HuH-7 (cell line): ENCODE measurements at places on chromosomes 11 and 22.
A peak's percentile ranks its signal among the peaks of the same experiment; 100 is the strongest.

DNA sequence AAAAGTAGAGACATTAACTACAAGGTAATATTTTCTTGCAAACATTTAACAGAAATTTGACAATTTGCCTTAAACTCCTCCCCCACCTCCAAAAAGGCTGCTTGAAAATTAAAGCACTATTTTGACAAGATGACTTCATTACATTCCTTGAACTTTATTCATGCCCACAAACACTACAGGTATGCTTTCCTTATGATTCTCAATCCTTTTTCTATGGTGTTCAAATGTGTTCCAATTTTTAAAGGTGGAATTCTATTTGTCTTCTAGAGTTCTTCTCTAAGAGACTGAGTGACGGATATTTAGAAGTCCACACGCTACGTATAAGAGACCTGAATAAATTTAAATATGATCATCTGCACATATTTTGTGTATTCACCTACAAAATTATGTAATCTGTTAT is 69.4 kb downstream of the MRTFA start:
- DNase-seq, result no peak

DNA sequence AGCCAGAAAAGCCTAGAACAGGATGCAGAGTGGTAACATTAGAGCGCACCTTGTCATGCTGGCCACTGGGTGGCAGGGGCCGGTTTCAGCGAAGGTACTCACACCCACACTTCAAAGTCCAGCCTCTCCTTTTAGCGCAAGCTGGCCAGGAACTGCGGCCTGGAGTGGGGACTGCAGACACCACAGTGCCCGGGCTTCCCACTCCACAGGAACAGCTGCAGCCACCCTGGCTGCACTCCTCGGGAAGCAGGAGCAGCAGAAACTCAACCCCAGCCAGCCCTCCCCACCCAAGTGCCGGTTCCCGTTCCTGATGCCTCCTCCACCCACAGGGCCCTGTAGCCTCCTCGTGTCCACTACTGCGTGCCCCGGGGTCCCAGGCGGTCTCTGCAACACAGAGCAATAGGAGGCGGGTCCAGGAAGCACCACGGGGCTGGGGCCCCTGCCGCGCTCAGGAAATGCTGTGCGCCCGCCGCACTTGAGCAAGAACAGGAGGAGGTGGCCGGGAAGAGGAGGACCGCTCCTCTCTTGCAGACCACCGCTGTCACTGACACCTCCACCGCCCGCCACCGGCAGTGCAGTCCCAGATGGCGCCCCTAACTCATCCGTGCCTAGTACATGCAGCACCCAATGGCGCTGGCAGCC is 2.2 kb downstream of the RFPL2 start:
- DNase-seq, result peak; percentile 88

DNA sequence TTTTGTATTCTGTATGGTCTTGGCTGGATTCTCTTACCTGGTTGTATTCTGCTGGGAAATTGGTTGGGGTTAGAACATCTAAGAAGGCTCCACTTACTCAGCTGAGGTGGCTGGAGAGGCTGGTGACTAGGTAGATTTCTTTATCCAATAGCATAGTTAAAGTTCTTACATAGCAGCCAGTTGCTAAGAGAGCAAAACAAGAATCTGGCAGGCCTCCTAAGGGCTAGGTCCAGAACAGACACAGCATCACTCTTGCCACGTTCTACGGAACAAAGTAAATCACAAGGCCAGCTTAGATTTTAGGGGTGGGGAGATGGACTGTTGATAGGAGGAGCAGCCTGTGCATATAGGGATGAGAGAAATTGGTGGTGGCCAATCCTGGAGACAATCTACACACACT is 141.3 kb upstream of the CCDC90B start:
- no peak for DNase-seq

- DNase-seq, result no peak
These were observed 31.4 kb downstream of the LRFN4 start for GRCh38 chr11:66888282-66888681.

DNA sequence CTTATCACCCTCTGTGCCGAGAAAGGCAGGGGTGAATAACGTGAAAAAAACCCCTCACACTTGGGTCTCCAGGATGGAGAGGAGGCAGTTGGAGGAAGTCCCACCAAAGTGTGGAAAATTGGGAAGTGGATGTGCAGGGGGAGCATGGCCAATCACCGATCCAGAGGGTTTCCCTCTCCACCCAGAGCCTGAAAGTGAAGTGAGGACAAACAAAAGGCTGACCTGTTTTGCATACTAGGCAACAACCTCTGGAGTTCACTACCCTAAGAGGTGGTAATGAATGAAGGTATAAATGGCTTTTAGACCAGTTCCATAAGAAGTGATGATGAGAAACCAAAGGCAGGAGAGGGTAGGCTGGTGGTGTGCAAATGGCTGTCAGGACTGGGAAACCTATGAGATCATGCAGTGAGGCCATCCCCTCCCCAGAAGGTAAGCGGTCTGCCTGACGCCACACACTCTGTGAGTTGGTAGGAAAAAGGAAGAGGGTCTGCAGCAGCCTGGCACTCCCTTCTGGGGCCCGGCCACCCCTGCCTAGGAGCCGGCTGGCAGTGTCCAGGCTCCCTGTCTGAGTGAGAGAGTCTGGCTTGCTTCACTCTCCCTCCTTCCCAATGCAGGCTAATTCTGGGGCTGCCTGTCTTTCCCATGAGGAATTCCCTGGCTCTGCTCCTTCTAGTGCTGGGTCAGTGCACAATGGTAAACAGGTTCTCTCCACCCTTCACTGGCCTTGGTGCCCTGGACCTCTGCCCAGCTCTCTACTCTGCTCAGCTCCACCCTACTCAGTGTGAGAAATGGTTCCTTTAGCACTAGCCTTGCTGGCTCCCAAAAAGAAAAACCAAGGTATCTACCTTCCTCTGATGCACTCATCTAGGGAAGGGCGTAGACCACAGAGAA is 15.6 kb downstream of the TBC1D10A start:
- DNase-seq, result no peak

GRCh38 chr11:134151083-134151747 is 72.6 kb downstream of the NCAPD3 start:
- no peak for DNase-seq

DNA sequence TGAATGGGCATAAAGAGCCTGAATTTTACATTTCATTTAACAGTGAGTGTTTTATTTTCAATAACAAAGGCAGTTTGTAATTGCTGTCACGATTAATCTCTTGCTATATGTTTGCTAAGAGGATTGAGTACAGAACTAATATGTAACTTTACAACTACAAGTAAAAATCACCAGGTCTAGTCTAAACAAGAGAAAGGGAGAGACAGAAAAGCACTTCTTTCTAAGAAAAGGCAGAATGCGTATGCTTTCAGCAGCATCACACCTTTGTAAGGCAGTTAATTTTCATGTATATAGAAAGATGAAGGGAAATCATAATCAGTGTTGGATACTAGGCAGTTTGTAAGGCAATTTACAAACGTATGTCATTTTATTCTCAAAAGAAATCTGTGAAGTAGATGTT is 169.8 kb downstream of the NELL1 start:
- DNase-seq, result no peak

- no peak for DNase-seq
These were observed 27.8 kb upstream of the UPB1 start for GRCh38 chr22:24467340-24467739.

DNA sequence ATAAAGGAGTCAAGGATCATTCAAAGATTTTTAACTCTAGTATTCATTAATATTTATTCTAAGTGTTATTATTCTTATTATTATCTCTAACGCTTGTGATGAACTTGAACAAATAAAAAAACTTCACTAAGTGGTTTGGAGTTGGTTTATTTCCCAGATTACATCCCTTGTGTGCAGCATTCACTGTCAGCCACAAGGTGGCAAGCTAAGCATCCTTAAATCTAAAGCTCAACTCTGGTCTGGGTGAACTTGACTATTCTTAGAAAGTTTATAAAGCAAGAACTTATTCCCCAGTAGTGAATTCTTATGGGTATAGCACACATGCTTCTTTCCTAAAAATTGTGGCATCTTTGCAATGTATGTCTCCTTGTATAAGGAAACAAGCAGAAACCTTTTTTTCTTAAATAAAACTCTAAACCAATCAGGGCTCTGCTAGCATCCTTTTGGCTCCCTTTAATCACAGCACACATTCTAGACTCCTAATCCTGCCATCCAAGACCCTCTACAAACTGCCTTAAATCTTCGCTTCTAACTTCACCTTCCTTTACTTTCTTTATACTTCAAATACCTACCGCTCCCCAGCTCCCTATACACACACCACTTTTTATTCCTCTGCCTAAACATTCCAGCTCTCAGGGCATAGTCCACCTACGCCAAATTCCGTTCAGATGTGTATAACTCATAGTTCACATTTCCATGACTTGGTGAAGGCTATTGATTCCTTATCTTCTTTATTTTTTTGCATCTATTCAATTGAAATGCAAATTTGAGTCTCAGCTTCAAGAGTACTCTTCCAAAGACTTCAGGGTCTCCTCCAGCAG is 1068.8 kb downstream of the DLG2 start:
- peak; percentile 11 for DNase-seq

GRCh38 chr11:126080161-126080941 is 17.7 kb upstream of the CDON start:
- no peak for DNase-seq

DNA sequence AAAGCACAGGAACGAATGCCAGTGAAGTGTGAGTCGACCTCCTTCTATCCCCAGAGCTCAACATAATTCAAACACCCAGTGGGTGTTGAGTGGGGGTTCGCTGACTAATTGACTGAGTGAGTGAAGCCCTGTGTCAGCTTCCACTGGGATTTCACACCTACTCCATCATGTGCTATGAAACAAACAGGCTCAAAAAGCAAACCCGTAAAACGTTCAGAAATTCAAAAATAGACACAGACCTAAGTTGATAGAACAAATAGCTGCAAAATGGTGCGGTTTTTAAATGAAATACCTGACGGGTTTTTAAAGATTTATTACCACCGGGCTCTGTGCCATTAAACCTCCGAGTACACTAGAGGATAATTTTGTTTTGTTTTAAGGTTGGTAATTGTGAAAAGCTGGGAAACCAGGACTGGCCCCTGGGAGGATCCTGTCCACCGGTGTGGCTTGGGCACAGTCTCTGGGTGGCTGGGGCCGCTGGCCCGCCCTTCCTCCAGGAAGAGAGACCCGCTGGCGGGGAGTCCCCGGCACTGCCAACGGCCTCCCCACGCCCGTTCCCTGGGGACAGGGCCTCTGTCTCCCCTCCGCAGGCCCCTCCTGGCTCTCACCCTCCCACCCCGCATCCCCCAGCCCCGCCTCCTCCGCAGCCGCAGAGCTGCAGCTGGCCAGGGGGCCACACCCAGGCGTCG is 13.6 kb downstream of the KCNJ5 start:
- DNase-seq, result no peak

DNA sequence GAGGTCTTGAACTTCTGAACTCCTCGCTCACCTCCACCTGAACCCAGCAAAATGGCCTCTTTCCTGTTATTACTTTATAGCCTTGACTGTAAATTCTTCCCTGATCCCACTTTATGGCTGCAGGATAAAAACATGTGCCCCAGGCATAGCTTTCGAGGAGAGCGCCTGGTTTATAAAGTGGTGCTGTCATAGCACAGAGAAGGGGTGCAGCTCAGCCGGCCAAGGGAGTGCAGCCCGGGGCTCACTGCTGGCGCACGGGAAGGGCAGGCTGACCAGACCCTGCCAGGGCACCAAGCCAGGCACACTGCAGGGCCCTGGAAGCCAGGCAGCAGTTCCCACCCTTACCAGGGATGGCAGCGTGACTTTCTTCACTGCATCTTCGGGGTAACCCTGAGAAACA is 50.9 kb downstream of the ISX start:
- DNase-seq, result no peak

GRCh38 chr11:35281169-35281688 is 138.1 kb downstream of the SLC1A2 start:
- DNase-seq, result no peak

GRCh38 chr11:23755769-23756168 is 741.1 kb upstream of the LUZP2 start:
- no peak for DNase-seq

- no peak for DNase-seq
These were observed 16.7 kb upstream of the KCNQ1OT1 start for GRCh38 chr11:2716376-2717095.
